ENCODE measurements at places on chromosomes 5 and 9.

DNA sequence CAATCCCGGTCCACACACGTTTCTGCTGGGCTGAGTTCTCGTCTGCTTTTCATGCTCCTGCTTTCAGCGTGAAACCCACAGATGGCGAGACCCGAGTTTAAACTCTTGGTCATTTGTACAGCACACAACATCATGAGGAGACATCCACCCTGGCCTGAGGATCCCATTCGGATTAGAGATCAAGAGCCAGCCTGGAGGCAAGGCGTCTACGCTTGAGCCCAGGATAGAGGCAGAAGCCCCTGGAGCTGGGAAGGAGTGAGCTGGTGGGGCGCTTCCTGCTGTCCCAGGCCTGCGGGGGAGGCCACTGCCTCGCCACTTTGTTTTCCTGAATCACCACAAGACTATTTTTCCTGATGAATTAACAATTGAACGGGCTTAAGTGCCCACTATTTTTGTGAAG is 281.9 kb upstream of the IRX4 start:
- no peak for DNase-seq

DNA sequence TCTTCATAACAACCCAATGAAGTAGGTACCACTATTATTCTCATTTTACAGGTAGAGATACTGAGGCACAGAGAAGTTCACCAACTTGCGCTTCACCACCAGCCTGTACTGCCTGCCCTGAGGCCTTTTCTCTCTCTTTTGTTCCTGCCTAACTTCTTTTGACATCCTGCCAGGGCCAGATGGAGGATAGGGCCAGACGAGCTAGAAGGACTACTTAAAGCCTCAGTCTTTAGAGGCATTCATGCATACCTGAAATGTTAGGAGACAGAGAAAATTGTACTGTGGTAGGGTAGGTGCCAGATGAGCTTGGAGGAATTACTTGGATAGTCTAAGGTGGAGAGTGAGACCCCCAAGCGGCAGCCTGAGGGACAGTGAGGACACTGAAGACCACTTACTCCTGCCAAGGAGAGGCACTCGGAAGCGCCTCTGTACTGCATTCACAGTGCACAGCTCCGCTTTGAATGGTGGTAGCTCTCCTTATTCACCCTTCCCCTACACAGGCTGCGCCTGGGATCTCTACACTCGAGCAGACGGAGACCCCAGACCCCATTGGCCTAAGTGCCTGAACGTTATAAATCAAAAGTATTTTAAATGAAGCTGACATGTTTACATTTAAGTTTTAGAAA is 6.2 kb upstream of the ORM1 start:
- no peak for DNase-seq

- no peak for DNase-seq
These were observed 64.6 kb upstream of the VCAN start for GRCh38 chr5:83406906-83407305.

GRCh38 chr5:44875661-44876605 is 67.2 kb downstream of the MRPS30 start:
- DNase-seq = no peak

GRCh38 chr9:9478741-9479140 is 1134.1 kb downstream of the PTPRD start:
- DNase-seq = no peak

- DNase-seq = no peak
These were observed 32.6 kb upstream of the RXRA start for GRCh38 chr9:134293611-134294152.

- DNase-seq = no peak
These were observed 73.4 kb upstream of the PPARGC1B start for GRCh38 chr5:149656576-149657182.

DNA sequence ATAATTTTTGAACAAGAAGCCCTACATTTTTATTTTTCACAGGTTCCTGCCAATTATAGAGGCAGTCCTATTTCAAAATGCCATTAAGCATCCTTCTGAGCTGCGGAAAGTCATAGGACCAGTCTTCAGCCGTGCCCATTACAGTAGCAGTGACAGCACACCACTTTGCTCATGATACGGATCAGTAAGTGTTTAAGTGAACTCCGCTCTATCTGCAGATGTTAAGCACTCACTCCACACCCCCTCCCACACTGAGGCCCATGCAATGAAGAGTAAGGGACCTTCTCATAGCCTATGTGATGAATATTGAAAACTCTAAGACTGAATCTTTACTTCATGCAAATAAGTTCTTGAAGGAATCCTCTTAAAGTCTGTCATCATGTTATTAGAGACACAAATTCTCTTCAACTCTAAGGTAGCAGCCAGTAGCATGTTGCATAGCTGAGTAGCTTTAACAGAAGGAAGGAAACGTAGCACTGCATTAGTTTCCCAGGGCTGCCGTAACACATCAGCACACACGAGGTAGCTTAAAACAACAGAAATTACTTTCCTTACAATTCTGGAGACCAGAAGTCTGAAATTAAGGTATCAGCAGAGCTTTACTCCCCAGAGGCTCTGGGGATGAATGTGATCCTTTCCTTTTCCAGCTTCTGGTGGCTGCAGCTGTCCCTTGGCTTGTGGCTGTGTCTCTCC is 20.3 kb upstream of the TAF11L2 start:
- no peak for DNase-seq

DNA sequence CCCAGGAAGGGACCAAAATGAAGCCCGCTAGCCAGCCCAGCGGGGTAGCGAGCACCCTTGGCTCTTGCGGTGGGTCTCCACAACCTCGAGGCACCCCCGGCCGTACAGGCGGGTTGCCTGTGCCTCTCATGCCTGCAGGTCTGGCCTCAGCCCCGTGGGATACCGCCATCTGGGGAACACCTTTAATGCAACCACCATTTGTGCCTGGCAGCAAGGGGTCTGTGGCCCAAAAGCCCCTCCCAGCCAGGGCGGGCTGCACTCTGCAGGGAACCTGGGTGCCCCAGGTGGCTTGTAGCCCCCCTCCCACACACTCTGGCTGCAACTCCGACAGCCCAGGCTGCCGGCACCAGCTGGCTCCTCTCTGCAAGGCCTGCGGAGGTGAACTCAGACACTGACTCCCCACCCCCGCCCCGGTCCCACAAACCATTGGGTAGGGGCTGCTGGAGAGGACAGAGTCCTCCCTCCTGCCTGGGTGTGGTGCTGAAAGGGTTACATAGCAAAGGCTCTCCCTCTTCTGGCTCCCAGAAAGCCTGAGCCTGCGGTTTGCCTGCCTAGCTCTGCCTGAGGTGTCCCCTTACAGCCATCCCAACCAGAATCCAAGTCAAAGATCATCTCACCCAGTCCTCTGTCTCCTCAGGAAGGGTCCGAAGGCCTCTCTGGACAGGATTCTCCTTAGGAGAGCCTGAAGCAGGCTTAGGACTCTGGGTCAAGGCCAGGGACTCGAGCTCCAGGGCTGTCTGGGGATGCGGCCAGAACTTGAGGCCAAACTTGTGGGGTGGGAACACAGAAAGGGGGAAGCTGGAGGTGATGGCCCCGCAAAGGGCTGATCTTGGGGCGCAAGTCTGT is 109.4 kb downstream of the PSD2 start:
- DNase-seq = no peak

DNA sequence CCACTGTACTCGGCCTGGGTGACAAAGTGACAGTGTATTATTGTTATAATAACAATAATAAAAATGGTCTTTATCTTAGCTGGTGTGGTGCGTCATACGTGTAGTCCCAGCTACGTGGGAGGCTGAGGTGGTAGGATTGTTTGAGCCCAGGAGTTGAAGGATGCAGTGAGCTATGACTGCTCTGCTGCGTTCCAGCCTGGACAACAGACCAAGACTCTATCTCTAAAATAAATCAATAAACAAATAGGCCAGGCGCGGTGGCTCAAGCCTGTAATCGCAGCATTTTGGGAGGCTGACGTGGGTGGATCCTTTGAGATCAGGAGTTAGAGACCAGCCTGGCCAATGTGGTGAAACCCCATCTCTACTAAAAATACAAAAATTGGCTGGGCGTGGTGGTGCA is 9.2 kb upstream of the DENND4C start:
- no peak for DNase-seq

- no peak for DNase-seq
These were observed 49.6 kb upstream of the RXRA start for GRCh38 chr9:134276453-134277245.

DNA sequence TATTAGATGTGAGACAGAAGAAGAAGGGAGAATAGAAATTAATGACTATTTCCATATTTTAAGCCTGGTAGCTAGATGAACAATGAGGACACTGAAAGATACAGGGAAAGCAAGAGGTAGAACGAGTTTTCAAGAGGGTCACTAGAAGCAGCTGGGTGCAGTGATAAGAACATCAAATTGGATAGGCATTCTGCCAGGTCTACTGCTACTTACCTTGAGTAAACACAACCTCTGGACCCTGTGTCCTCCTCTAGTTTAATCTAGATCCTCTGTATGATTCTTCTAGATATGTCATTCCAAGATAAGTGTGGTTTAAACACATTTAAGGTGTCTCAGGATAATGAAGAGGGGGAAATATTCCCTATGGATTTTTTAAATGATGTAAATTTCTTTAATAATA is 31.2 kb downstream of the OTP start:
- DNase-seq = no peak

- no peak for DNase-seq
These were observed 46.3 kb upstream of the CNTLN start for GRCh38 chr9:17088566-17088965.

GRCh38 chr9:123318202-123318601 is 37.8 kb upstream of the CRB2 start:
- DNase-seq = no peak
